ENCODE measurements at places on chromosomes 7 and 10.

DNA sequence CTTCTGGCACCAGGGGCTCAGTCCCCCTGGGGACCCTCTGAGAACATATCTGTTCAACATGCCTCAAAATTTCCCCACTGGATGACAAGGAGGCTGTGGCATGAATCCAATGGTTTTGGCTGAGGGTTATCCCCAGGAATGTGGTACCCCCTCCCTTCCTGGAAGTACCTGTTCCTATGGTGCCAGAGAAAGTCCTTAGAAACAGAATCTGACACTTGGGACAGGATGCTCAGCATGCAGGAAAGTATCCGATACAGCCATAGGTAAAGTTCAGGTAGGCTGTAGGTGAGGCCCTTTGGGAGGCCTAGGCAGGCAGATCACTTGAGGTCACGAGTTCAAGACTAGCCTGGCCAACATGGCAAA, 42.7 kb upstream of the A1CF start:
- no peak for DNase-seq

GRCh38 chr10:18043148-18044006, 91.7 kb downstream of the SLC39A12 start:
- no peak for DNase-seq

DNA sequence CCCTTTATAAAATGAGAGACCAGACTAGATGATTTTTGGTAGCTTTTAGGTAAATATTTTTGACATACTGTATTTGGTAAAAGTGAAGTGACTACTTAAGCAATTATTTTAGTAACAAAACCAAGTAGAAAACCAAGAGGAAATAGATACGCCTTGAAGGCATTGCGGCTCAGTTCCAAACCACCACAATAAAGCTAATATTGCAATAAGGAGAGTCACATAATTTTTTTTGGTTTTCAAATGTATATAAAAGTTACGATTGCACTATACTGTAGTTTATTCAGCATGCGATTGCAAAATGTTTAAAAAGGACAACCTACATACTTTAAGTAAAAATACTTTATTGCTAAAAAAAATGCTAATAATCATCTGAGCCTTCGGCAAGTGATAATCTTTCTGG, 581.7 kb upstream of the POT1 start:
- no peak for DNase-seq

GRCh38 chr7:115252461-115252860, 330.6 kb downstream of the MDFIC start:
- no peak for DNase-seq

GRCh38 chr10:4763513-4763912, 62.5 kb upstream of the AKR1E2 start:
- DNase-seq: no peak

- DNase-seq: no peak
These were observed 129.6 kb downstream of the NEURL1 start for GRCh38 chr10:103622935-103623574.

DNA sequence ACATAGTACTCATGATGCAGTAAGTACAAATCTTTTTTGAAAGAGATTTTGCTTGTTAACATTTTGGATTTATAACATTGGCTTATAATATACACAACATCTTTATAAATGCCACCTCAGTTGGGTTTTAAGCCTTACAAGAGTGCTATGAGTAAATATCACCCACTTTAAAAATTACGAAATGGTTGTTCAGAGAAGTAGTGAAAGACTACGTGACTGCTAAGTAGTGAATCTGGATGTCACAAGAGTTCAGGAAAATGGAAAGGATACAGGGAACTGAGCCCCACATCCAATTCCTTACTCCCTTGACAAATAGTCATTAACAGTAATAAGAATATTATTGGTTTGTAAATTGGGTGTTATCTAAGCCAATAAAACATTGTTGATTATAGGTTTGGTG, 20.0 kb downstream of the TMEM106B start:
- no peak for DNase-seq

DNA sequence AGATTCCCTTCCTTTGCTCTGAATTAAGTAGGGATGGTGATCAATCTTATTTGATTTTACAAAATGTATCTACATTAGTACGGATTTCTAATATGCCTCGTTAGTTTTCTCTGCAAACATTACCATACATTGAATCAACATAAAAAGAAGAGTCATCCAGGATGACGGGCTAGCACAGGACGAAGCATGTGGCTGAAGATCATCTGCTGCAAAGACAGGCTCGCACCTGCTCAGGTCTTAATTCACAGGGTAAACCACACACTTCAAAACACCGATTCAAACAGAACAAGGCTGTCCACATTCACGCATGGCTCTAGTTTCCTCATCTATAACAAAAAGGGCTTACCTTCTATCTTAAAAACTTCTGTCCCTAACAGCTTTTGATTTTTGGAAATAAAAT, 323.0 kb downstream of the PARD3 start:
- DNase-seq: no peak

- DNase-seq: no peak
These were observed 69.2 kb upstream of the GRB10 start for GRCh38 chr7:50851891-50852290.

- DNase-seq: no peak
These were observed 5.3 kb downstream of the BPGM start for GRCh38 chr7:134651991-134652390.

GRCh38 chr7:1460821-1461645, 1.8 kb upstream of the MICALL2 start:
- DNase-seq: no peak

- no peak for DNase-seq
These were observed 55.7 kb downstream of the LYZL2 start for GRCh38 chr10:30573721-30574431.

DNA sequence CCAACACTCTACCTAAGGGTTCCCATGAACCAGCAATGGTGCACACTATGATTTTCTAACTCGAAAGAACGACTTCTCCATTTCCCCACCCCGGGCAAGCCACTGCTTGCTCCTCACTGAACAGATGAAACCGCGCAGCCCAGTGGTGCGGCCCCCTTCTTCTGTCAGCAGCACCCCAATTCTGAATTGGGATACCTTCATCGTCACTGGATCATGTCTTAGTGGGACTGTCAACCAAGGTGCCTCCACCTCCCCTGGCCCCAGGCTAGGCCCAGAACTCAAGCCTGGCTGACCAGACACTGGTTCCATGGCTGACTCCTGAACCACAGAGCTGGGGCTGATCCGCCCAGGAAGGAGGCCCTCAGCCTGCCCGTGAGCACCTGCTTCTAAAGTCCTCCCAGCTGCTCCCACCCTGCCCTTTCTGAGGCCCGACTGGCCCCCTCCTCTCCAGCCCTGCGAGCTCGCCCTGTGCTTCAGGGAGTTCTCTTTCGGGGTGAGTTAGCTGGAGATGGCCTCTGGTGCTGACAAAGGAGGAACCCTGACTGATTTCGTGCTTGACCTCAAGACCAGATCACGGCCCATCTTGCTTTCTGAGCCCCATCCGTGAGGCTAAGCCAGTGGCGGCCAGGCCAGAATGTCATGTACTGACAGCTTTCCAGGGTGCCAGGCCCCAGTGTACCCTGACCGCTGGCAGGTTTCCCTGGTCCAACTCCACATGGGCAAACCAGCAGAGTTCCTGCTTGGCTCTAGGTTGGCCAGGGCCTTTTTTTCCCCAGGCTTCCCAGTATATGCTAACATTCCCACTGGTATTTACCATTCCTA, 44.5 kb downstream of the FAM53B start:
- no peak for DNase-seq

DNA sequence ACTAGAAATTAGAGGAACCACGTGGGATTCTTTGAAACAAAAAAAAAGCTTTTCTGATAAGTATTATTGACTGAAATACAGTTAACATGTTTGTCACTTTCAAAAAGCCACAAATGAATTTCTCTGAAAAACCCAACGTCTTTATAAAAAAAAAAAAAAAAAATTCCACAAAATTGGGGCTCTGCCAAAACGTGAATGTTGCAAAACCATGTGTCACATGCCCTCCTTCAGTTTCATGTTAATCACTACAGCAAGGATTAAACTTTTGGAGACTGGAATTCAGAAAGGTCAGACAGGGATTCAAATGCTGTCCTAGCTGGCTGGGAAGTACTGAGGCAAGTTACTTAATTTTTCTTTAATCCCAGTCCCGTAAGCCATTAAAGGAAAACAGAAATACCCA, 278.0 kb upstream of the KLF14 start:
- DNase-seq: peak; percentile 34

DNA sequence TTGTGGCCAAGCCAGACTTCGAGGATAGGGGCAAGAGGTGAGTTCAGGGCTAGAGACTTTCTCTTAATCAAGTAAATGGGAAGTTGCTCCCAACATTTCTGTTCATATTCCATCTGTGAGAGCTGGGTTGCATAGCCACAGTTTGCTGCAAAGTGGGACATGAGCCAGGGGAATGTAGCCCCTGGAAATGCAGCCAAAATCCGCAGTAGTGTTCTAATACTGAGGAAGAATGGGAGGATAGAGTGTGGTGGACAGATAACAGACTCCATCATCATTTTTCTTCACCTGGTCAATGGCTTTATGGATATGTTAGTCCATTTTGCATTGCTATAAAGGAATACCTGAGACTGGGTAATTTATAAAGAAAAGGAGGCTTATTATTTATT, 177.7 kb downstream of the SKIDA1 start:
- DNase-seq: no peak

DNA sequence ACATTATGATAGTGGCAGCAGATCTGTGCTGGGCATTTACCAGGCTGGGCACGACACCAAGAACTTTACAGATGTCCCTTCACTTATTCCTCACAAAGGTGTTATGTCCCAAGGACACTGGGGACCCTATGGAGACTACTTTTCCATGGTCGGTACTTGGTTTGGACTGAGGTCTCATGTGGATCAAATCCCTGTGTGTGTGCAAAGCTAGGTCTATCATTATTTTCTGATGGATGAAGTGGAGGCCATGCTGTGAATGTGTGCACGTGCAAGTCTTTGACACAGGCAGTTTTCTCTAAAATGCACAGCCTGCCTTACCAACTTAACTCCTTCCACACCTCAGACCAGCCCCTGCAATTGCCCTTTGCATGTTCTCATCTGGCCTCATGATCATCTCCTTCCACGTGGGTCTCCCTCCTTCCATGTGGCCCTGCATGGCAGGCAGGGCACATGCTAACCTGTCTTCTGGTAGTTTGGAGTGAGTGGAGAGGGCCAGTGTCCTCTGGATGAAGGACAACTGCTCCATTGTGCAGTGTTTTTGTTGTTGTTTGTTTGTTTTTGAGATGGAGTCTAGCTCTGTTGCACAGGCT, 16.0 kb upstream of the ZNF273 start:
- no peak for DNase-seq

GRCh38 chr7:122727759-122728158, 25.0 kb upstream of the RNF148 start:
- DNase-seq: no peak

GRCh38 chr10:97969538-97970079, 60.8 kb downstream of the CRTAC1 start:
- DNase-seq: no peak

- no peak for DNase-seq
These were observed 129.8 kb downstream of the FRMD4A start for GRCh38 chr10:14200698-14201544.

DNA sequence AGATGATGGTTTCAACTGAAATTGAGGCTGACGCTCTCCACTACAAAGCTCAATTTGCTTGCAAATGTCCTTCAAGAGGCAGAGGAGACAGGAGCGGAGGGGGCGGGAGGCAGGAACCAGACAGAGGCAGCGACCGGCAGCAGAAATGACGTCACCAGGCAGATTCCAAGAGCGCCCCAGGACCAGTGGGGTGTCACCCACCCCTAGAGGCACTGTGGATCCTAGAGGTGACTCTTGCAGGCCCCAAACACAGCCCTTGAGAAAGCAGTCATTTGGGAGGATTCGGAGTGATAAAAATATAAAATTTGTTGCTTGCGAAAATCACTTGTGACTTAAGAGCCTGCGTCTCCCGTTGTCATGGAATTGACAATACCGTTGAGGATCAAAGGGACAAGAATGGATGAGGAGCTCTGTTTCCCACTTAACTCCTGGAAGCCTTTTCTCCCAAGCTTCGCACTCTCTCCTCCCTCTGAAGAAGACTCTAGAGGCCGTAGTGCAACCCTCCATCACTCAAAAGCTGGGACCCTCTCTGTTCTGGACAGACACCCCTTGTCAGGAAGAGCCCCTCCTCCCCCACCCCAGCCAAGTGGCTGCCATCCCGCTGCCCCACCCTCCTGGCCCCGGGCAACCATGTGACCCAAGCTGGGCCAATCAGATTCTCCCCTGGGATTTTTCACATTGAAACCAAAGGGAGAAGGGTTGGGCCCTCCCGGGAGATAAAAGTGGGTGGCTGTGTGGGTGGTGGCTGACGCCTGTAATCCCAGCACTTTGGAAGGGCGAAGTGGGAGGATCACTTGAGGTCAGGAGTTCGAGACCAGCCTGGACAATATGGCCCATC, 16.3 kb upstream of the SLC29A4 start:
- no peak for DNase-seq

GRCh38 chr7:5390918-5391317, 32.7 kb downstream of the TNRC18 start:
- DNase-seq: no peak

DNA sequence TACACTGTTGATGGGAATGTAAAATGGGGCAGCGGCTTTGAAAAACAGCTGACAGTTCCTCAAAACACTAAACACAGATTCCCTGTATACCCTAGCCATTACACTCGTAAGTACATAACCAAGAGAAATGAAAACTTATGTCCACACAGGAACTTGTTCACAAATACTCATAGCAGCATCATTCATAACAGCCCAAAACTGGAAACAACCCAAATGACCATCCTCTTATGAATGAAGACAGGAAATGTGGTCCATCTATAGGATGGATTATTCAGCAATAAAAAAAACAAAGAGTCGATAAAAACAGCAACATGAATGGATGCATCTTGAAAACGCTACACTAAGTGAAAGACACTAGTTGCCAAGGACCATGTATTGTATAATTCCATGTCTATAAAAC, 23.7 kb downstream of the NMT2 start:
- DNase-seq: no peak

DNA sequence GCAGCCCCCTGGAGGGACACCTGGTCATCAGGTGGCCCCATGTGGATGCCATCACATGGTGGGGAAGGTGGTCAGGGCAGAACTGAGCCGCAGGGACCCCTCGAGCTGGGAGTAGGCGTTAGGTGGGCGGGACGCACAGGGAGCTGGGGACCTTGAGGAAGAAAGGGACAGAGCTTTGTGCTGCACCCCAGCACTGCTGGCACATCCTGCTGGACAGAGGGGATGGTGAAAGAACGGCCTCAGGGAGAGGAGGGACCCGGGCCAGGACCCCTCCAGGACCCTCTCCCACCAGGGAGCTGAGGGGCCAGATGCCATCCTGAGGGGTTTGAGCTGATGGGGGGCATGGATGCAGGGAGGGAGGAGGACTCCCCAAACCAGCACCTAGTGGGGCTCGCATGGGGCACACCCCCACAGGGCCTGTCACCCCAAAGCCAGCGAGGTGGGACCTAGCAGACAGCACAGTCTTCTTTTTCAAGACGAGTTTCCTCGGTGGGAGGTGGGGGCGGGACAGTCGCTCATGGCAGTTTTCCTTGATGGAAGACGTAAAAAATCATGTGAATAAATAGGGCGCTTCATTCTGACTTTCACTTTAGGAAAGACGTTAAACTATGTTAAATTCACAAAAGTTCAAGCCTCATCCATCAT, 43.3 kb downstream of the STK32C start:
- DNase-seq: no peak

- DNase-seq: no peak
These were observed 50.8 kb downstream of the ALOX5 start for GRCh38 chr10:45424668-45425404.

GRCh38 chr10:116307455-116307854, 16.8 kb upstream of the CCDC172 start:
- no peak for DNase-seq

Measured in DMS 273 treated with DMSO at 0.1 percent for 48 hours (cell line).